ENCODE measurements at places on chromosomes 7 and 10. TPM values are rescaled to one million over a fixed set of nuclear protein-coding genes. Genes with fewer than 3 reads are reported as not detected.
A peak's percentile ranks its signal among the peaks of the same experiment; 100 is the strongest.

The SLC18A3 gene
- total RNA-seq, result not detected

The AGAP9 gene
- 8.0 TPM for total RNA-seq

The C10orf105 gene
- total RNA-seq, result 0.09 TPM

The GIMAP5 gene
- not detected for total RNA-seq

- no peak for DNase-seq
Measured at GRCh38 chr10:62451611-62451975, 77.4 kb downstream of the ZNF365 start.

- no peak for DNase-seq
Measured at GRCh38 chr7:19318287-19318686, 173.1 kb upstream of the FERD3L start.

- no peak for DNase-seq
Measured at GRCh38 chr7:28112883-28113540, 67.6 kb downstream of the JAZF1 start.

- peak; percentile 31 for DNase-seq
Measured at GRCh38 chr10:126598009-126598408, 72.5 kb downstream of the C10orf90 start.

DNA sequence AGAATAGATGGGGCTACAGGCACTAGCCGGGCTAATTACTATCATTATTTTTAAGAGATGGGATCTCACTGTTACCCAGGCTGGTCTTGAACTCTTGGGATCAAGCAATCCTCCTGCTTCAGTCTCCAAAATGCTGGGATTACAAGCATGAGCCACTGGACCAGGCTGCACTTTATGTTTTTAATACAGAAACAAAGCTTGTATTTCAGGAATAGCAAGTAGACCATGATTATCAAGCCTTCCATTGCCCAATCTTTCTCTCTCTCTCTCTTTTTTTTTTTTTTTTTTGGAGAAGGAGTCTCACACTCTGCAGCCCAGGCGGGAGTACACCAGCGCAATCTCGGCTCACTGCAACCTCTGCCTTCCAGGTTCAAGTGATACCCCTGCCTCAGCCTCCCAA is 75.4 kb downstream of the MDH2 start:
- DNase-seq, result no peak

DNA sequence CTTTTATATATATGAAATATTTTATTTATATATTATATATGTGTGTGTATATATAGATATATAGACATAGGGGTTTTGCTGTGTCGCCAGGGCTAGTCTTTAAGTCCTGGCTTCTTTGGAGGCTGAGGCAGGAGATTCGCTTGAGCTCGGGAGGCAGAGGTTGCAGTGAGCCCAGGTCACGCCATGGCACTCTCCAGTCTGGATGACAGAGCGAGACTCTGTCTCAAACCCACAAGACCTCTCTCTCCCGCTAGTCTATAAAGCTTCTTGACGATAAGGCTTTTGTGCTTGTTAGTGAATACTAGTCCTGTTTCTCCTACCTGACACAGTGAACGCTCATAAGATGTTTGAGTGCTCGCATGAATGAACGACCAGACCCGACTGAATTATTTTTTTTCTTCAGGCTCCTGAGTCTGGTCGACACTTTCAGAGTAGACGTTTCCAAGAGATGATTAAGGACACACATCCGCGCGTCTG is 577 bp upstream of the DDX21 start:
- DNase-seq, result no peak

GRCh38 chr7:72040641-72041040 is 371.5 kb downstream of the CALN1 start:
- DNase-seq, result no peak

- no peak for DNase-seq
Measured at GRCh38 chr7:154794147-154794780, 208.7 kb downstream of the PAXIP1 start.

DNA sequence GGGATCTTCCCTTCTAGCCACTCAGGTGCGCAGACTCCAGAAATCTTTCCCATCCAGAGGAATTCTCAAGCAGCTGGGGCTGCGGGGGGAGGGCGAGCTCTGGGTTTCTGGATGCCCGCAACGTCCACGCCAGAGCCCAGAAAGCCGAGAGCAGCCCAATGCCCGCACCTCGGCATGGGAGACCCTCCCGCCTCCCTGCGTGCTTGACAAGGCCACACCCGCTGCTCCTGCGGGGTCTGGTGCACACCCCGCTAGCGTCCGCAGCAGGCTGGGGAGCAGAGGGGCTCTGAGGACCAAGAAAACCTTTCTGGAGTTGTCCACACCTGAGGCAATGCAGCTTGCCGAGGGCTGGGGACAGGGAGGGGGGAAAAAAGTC is 66.2 kb downstream of the SLC29A4 start:
- no peak for DNase-seq

DNA sequence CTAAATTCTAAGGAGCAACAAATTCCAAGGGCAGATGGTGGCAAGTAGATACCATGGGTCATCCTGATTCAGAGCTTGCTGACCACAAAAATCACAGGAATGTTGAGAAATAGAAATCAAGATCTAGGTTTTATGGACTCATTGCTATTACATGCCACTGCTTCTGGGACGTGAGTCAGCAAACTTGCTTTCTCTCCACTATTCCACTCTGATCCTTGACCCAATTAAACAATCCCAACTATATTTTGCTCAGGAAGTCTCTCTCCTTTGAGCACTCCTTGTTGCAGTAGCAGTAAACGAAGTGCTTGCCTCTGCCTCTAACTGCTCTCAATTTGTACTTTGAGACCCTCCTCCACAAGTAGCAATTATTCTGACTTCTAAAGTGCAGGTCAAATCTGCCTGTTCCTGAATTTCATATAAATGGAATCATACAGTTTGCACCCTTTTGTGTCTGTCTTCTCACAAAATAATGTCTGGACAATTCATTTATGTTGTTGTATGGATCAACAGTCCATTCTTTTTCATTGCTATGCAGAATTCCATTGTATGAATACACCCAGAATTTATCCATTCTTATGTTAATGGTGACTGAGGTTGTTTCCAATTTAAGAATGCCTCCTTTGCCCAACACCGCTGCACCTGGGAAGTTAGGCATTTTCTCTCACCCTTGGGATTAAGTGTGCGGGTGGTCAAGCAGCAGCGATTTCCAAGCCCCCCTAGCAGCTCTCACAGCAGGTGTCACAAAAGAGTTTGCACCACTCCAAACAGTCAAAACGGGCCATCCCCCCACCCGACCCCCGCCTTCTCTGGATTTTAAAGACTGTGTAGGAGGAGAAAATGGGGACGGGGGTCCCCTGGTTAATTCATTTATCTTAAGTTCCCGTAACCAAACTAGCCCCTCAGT is 35.9 kb downstream of the ACSM6 start:
- no peak for DNase-seq

Measured in OCI-LY7 (cell line).